NCI-H1436 (cell line): ENCODE measurements at places on chromosomes 1 and 21.

- no peak for DNase-seq
Observed at GRCh38 chr1:183310753-183311479, 107.3 kb downstream of the NMNAT2 start.

- DNase-seq: no peak
Observed at GRCh38 chr1:66300972-66301451, 232.9 kb upstream of the SGIP1 start.

GRCh38 chr1:89065079-89065868 is at the start of gene GBP1:
Gene GBP1, minus strand, starts transcription at chr1:89065208. Its CDS starts 1,974 bp downstream, at chr1:89063234.
- no peak for DNase-seq

DNA sequence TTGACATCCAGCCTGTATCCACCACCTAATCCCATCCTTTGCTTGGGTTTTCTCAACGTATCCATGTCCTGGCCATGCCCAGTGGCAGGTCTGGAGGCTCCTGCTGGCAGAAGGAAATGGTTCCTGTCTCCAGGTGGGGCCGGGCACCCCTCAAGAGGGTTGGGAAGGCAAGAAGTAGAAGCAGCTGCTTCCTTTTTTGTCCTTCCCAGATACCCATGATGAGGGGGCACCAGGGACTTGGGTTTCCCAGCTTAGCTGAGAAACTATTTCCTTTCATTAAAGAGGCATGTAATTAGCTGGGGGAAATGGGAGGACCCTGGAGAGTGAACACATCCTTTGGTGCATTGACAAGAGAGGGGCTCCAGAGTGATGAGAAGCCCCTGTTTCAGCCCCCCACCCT is 21.1 kb upstream of the SLC45A3 start:
- DNase-seq: no peak

- DNase-seq: no peak
Observed at GRCh38 chr1:8077602-8078001, 51.5 kb upstream of the ERRFI1 start.

- DNase-seq: no peak
Observed at GRCh38 chr1:27322569-27323240, 742 bp downstream of the TMEM222 start.

- no peak for DNase-seq
Observed at GRCh38 chr1:64518692-64519481, 49.0 kb downstream of the CACHD1 start.

- DNase-seq: no peak
Observed at GRCh38 chr1:236465231-236465958, 58.4 kb upstream of the LGALS8 start.

DNA sequence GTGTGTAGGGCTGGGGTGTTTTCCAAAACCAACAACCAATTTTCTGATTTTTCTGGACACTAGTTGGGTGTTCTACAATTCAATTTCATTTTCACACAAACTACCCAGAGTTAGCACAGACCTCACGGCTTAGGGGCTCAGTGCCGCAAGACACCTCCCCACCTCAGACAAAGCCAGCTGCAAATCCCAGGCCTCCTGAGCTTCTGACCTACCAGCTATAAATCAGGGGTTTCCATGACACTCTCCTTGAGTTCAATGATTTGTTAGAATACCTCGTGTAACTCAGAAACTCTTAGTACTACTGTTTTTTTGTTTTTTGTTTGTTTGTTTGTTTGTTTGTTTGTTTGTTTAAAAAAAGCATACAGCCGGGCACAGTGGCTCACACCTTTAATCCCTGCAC is 28.7 kb upstream of the FAM89A start:
- no peak for DNase-seq

DNA sequence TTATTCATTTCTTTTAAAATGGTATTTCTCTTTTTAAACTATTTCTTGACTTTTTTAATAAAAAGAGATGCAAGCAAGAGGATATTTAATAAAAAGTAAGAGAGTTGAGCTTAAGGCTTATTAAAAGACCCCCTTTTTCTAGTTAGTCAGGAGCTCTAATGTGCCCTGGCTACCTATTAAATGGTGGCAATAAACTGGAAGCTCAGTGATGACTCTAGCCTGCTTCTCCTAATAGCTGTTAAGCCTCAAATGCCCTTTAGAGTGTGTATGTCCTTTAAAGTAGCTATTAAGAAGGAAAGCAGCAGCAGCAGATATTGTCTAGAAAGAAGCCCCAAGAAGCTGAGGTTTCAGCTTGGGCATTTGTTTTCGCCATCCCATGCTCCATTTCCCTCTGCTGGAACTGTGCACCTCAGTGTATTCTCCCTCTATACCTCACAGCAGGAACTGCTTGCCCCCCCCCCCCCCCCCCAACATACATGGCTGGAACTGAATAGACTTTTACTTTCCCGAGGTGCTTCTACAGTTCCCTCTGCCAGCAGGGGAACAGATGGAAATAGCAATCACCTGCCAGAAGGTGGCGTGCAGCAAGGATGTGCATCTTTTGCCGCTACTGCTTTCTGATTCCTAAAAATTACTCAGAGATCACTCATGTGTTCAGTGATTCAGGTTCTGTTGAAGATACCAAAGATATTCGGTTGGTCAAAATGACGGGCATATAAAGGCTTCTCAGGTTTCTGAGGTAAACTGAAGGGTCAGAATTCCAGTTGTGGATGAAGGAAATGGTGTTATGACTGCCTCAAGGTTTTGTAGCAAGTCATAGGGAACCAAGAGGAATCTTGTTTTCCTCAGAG is 2.5 kb downstream of the RGS4 start:
- DNase-seq: peak; percentile 72

- no peak for DNase-seq
Observed at GRCh38 chr1:87091425-87091824, 177.0 kb downstream of the HS2ST1 start.

DNA sequence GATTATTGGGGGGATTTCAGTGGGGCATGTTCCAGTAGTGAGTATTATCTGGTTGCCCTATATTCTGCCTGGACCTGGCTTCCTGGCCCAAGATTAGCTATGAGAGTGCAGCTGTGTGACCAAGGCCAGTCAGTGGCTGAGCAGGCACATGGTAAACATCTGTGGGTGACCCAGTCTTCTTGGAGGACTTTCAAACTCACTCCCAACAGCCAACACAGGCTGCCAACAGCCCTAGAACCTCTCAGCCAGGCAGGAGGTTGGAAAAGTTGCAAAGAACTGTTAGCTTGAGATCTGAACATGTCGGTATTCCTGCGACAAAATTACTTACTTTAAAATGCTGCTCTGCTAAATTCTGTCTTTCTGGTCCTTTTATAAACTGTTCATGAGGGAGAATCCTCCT is 192.4 kb downstream of the TGFBR3 start:
- no peak for DNase-seq

GRCh38 chr1:34409689-34410229 is 233.1 kb downstream of the C1orf94 start:
- DNase-seq: no peak

- DNase-seq: no peak
Observed at GRCh38 chr1:152585586-152585985, 5.3 kb upstream of the LCE3D start.

DNA sequence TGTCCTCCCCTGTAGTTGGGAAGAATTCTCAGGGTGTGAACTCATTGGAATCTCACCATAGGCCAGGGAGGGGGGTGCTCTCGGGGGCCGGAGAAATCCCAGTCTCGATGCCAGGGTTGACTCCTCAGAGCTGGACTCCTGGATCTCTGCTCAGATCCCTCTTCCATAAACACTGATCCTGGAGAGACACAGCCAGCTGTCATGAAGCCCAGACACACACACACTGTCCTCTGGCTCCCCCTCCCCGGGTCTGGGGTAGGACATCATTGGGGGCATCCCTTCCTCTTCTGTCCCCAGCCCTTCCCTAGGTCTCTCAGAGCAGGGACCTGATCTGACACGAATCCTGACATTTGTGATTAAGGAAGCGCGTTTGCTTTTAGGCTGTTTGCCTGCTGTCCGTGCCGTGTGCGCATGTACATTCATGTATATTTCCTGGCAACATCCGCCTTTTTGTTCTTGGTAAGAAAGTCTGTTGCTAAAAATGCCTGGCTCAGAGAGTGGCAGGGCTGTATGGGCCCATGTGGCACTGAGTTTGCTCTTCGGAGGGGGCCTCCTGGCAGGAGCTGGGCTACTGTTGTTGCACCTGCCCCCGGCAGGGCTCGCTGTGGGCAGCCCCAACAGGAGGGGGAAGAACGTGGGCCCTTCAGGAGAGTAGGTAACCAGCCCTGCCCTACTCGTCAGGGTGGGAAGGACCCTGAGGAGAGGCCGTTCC is 45.4 kb upstream of the SELENON start:
- no peak for DNase-seq

DNA sequence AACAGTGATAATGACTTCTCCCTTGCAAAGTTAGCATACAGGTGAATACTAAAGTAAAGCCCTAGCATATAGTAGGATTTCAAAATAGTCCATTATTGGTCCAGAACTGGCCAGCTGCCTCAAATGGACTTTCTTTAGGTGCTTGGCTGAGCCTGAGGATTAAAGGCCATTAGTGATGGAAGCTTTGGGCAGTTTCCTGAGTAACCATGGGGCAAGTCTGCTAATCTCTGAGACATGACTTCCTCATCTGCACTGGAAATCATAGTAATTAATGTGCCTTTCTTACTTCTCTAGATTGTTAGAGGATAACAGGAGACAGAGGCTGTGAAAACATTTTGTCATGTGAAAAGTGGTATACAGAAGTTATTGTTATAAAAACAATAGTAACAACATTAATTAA is 156.5 kb upstream of the UBE2U start:
- DNase-seq: no peak

DNA sequence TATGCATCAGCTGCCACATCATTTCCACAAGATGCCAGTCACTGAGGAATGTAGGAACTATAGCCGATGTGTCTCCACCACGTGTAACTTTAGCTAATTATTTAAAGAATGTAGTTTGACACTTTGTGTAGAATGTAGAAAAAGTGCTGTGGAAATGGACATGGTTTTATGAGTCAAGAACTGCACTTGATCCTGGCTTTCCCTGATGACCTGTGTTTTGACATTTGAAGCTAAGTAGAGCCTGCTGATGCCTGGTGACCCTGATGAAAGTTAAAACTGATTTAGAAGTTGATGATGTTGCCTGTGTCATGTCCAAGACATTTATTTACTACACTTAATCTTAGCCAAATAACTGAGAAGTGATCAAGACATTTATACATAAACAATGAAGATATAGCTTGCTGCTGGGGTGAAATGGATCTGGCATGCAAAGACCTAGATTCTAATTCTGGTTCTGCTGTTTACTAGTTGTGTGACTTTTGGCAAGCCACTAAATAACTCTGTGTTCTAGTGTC is 4.4 kb upstream of the OSBPL9 start:
- DNase-seq: no peak

DNA sequence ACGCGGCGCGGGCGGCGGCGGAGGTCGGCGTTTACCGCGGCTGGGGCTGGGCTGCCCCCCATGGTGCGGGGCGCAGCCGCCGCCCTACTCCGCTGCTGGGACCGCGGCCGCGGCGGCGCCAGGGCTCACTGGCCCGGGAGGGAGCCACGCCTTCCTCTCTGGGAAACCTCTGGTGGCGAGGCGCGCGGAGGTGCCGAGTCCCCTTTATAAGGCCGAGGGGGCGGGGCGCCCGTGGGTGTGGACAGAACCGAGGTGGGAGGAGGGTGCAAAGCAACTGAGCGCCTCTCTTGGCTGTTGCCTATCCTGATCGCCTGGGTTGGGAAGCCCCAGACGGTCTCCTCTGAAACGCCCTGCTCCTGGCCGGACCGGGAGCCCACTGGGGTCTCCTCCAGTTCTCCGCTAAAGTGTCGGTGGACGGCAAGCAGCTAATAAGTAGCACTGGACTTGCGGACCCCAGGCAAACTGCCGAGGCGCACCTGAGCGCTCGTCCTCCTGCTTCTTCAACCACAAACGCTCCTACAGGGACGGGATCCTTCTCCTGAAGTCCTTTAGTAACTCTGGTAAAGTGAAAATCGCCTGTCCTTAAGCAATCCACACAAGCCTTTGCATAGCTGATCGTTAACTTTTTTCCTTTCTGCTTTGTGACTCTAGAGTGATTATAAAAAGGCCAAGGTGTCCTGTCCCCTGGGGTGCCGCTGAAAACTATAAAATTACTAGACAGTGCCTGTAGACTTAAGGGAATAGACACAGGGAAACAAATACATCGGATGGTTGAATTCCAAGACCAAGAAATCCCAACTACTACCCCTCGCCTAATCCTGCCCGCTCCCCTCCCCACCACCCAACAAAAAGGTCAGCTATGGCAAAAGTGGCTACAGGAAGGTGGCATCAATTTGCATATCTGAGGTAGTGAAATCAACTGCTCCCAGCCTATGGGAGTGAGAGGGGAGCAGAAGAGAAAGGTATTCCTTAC is at the start of gene PTGER3:
Gene PTGER3, minus strand, starts transcription at position 182 of the 973 bp plus-strand sequence. CDS start 239 bp downstream, outside the sequence.
- DNase-seq: peak; percentile 63

DNA sequence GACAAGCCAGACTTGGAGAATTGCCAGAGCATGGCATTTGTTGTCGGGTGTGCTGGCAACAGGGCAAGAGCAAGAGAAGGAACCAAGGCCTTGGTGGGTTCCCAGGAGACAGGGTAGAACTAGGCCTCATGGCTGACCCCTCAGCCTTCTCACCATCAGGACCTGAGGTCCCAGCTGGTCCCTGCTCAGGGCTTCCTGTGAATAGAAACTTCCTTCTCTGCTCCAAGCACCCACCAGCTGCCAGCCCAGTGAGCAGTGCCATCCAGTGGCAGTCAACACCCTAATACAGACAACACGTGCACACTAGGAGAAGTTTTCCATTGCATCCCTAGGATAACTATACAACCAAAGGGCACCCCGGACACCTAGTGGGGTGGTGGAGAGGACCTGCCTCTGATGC is 22.8 kb downstream of the S100A6 start:
- DNase-seq: no peak

GRCh38 chr21:46347791-46348381 is 23.9 kb downstream of the PCNT start:
- DNase-seq: no peak

DNA sequence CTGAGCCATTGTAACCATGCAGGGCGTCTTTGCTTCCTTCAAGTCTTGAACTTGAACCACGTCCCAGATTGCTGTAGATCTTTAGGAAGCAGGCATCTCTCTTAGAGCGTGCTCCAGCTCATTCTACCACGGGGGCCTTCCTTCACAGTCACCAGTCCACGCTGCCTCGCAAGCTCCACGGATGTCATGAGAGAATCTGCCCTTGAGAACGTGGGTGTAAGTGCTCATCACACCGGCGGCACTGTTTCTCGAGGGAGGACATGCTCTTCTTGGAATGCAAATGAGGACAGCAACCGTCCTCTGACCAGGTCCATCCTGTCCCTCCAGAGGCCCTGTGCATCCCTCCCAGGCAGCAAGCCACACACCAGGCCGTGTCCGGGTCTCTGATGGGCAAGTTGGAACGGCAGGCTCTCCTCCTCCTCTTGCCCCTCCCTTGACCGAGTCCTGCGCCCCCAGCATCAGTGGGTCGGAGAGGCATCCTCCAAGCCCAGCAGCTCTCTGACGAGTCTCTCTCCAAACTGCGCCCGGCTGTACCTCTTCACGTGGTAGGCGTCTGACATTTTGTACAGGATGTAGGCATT is 103.1 kb downstream of the PGBD5 start:
- DNase-seq: no peak

GRCh38 chr1:54004481-54005049 is 13.4 kb downstream of the LDLRAD1 start:
- no peak for DNase-seq
